ENCODE measurements at places on chromosomes 12 and 14.

GRCh38 chr12:123200414-123200813, 32.5 kb downstream of the MPHOSPH9 start:
- no peak for DNase-seq

- no peak for DNase-seq
These were observed 68.5 kb downstream of the BHLHE41 start for GRCh38 chr12:26056335-26056734.

DNA sequence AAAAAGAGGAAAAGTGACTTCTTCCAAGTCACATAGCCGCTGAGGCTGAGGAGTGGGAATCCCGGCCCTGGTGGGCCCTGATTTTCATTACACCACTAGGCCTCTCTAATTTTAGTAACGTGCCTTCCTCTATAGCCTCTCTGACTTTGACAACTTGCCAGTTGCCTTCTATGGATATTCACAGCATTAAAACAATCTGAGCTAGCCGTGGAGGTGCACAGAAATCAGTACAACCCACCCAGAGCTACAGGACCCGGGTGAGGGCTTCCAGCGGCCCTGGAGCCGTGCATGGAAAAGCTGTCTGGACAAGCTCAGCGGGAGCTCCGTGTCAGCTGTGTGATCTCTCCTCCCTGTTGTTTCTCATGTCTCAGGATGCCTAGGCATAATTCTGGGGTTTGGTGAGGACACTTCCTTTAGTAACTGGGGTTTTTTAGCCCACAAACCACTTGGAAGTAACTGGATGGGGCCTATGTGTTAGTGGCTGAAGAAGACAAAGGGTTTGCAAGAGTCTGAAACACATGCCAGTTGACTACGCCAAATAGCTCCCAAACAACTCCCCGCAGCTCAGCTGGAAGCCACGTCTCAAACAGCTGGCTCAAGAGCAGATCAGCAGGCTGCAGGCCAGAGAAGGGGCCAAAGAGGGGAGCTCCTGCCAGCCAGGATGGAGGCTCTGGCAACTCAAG, 53.0 kb downstream of the SSH1 start:
- no peak for DNase-seq

- no peak for DNase-seq
These were observed 2.1 kb downstream of the WASHC4 start for GRCh38 chr12:105109465-105110212.

DNA sequence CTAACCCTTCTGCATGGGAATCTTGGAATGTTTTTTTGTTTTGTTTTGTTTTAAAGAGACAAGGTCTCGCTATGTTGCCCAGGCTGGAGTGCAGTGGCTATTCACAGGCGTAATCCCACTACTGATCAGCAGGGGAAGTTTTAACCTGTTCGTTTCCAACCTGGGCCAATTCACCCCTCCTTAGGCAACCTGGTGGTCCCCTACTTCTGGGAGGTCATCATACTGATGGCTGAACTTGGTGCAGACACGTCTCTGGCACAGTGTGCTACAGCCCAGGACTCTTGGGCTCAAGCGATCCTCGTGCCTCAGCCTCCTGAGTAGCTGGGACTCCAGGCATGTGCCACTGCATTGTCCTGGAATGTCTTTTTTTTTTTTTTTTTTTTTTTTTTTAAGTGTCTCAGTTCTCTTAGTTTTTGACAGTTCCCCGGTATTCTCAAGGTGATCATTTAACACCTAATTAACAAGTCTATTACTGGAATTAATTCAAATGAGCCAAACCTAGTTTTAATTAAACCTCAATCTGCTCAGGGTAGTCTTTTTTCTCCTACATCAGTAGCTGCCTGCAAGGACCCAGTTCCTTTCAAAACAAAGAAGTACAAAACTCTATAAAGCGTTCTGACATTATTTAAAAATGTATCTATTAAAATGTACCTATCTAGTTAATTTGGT, 49.0 kb upstream of the ISM2 start:
- no peak for DNase-seq
